ENCODE measurements at places on chromosomes 5 and 9. TPM values are rescaled to one million over a fixed set of nuclear protein-coding genes. Genes with fewer than 3 reads are reported as not detected.

SPATA31D4 gene
- total RNA-seq, result not detected

DYNC2I2 gene
- total RNA-seq, result 76.3 TPM

PDZD2 gene
- not detected for total RNA-seq

PCDHGA4 gene
- 0.10 TPM for total RNA-seq

GZMA gene
- 365 TPM for total RNA-seq

ADRB2 gene
- total RNA-seq, result 2.3 TPM

TEK gene
- not detected for total RNA-seq

NUTM2G gene
- not detected for total RNA-seq

NSUN2 gene
- 83.0 TPM for total RNA-seq

VPS13A gene
- 40.2 TPM for total RNA-seq

PCDHB16 gene
- total RNA-seq, result not detected

UGT3A1 gene
- total RNA-seq, result not detected

PHF24 gene
- not detected for total RNA-seq

CYSTM1 gene
- total RNA-seq, result 12.2 TPM

FAM221B gene
- total RNA-seq, result not detected

KLHL9 gene
- total RNA-seq, result 17.9 TPM

NEUROG1 gene
- not detected for total RNA-seq

GMCL2 gene
- not detected for total RNA-seq

ACTL7A gene
- not detected for total RNA-seq

SET gene
- total RNA-seq, result 607 TPM

ROPN1L gene
- total RNA-seq, result 2.2 TPM

ENHO gene
- not detected for total RNA-seq

ESM1 gene
- not detected for total RNA-seq

GABRP gene
- not detected for total RNA-seq

SLC36A3 gene
- total RNA-seq, result not detected

TMEFF1 gene
- total RNA-seq, result not detected

EDIL3 gene
- total RNA-seq, result not detected

SPATA31A3 gene
- total RNA-seq, result not detected

TMEM245 gene
- 27.4 TPM for total RNA-seq

ELOVL7 gene
- total RNA-seq, result 0.34 TPM

SNX24 gene
- 0.29 TPM for total RNA-seq

SLCO6A1 gene
- total RNA-seq, result not detected

FLT4 gene
- total RNA-seq, result 0.90 TPM

TXNDC8 gene
- total RNA-seq, result not detected

BAAT gene
- total RNA-seq, result not detected

IFNA21 gene
- total RNA-seq, result not detected

Measured in activated CD8-positive, alpha-beta T cell treated with anti-CD3 and anti-CD28 coated beads, Interleukin-2, amount 10 ng/mL, durations not matched to agents 7 days and 5 days (primary cell).